NCI-H748 treated with DMSO at 0.1 percent for 48 hours (cell line): ENCODE measurements at places on chromosomes 5 and 9.

- no peak for DNase-seq
Measured at GRCh38 chr5:54794135-54794975, 191.0 kb downstream of the ESM1 start.

DNA sequence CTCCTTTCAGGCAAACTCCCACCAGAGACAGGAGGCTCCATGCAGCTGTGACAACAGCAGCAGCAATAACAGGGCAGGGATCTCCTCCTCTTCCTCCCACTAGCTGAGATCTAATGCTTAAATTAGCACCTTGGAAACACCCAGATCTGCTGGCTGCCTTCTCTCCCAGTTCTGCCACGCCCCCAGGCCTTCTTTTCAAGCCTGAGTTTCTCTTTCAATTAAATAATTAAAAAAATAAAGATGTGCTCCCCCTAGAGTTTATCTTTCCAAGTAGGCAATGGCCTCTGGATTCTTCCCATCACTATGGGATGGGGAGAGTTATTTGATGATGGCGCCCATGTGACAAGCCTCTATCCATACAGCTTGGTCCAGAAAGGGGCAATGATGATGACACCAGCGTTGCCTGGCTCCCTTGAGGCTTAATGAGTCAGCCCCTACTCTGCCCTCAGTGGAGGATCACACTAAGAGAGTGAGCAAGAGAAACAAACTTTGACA, 3.8 kb downstream of the FAM219A start:
- no peak for DNase-seq

- no peak for DNase-seq
Measured at GRCh38 chr9:136538599-136539426, 7.0 kb downstream of the NOTCH1 start.

DNA sequence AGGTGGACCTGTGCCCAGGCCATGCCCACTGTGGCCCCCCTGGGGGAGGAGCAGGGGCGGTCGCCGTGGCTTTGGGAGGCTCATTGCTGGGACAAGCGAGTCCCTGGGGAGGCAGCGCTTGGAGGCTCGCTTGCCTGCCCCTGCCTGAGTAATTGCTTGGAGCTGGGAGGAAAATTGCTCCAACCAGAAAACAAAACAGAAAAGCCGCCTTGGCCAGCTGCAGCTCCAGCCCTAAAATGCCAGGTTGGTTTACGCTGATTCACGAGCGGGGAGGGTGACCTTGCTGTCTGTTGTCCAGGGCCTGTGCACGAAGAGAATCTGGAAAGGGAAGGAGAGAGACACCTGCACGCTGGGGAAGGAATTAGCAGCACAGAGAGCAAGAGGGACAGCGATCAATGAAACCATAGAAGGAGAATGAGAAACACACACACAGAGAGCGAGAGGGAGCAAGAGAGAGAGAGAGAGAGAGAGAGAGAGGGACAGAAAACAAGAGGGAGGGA, 25.3 kb downstream of the NTNG2 start:
- DNase-seq = no peak

DNA sequence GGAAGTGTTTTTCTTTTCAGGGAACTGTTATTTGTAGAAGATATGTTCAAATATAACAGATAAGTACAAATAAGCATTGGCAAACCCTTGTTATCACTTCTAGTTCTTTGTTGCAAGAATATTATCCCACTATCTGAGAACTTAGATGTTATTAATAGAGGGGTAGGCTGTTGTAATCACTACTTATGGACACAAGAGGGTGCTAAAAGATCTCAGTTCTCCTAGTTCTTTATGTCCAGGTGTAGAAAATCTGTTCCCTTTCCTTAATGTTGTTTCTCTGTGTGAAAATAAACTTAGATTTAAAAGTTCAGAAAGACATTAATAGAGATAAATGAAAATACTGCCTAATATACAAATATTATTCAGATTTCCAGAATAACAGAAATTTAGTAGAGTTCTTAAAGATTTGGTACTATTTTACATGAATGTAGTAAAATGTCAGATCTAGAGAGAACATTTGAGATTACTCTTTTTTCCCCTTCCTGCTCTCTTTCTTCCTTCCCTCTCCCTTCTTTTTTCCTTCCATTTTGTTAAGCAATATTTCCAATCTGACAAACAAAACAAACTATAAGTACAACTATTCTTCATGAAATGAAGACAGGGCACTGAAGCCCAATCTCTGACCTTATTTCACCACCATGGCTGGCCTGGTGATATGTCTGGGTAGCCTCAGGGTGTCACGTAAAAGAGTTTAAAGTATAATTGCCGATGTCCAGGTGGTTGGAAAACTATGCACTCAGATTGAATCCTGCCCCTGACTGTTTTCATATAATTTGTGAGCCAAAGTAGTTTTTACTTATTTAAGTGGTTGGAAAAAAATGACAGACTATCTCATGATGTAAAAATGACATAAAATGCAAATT, 43.6 kb upstream of the C5orf46 start:
- DNase-seq = peak; percentile 70

GRCh38 chr5:67969631-67970030, 245.9 kb upstream of the PIK3R1 start:
- DNase-seq = no peak

GRCh38 chr5:124936626-124936933, 190.1 kb upstream of the ZNF608 start:
- no peak for DNase-seq

- DNase-seq = no peak
Measured at GRCh38 chr5:172666251-172666650, 25.2 kb downstream of the NEURL1B start.

DNA sequence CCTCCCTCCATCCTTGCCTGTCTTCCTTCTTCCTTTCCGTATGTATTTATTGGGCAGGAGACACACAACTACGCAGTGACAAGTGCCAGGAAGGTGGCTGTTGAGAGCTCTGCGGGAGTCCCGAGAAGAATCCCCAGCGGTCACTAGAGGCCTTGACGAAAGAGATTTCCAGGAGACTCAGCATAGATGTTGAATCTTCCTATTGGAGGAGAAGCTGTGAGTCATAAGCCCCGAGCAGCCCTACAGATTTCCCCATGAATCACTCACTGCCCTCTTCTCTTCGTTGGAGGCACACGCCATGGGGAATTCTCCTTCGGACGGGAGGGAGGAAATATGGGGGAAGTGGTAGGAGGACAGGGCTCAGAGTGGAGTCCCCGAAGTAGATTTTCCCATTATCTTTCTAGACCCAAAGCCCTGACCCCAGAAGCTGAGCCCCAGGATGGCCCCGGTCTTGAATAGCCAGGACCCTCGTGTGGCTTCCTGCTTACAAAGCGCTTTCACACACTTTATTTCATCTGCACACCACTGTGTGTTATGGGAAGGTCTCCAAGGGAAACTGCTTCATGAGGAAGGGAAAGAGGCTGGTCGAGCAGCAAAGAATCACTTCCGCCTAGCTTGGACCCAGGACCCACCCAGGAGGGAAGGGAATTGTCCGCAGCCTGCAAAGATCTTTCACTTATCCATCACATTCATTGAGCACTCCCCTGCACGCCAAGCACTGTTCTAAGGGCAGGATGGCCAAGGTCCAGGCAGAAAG, 12.7 kb downstream of the DUSP1 start:
- DNase-seq = no peak

- no peak for DNase-seq
Measured at GRCh38 chr5:127864511-127864910, 161.3 kb downstream of the CCDC192 start.

GRCh38 chr5:55226934-55227663, at the start of gene MCIDAS:
TSS of gene MCIDAS (minus strand) at chr5:55227315. CDS start at chr5:55227138, 177 bp downstream.
- peak; percentile 36 for DNase-seq

- no peak for DNase-seq
Measured at GRCh38 chr5:121285801-121286521, 565.7 kb upstream of the FTMT start.

DNA sequence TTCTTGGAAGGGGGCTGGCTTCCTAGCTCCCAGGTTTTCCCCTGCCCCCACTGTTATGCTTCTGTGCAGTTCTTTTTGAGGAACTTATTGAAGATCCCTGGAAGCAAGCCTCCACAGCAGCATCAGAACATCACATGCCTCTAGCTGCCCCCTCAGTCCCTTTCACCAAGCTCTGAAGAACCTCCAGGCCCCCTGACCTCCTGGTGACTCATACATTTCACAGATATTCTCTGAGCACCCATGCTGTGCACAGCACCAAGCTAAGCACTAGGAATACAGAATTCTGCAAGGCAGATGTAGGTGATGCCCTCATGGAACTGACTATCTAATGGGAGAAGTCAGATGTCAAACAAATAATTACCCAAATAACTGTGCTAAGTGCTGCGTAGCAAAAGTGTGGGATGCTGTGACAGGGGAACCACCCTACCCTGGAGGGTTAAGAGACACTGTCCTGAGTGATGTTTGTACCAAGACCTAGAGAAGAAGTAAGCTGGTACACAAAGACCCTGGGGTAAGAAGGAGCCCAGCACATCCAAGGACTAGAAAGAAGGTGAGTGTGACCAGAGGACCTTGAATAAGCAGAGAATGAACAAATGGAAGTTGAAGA, 213.7 kb upstream of the NR4A3 start:
- DNase-seq = no peak

GRCh38 chr5:140402258-140403074, 833 bp downstream of the ANKHD1 start:
- DNase-seq = peak; percentile 10

GRCh38 chr9:95225076-95225725, 92.3 kb downstream of the FANCC start:
- no peak for DNase-seq

DNA sequence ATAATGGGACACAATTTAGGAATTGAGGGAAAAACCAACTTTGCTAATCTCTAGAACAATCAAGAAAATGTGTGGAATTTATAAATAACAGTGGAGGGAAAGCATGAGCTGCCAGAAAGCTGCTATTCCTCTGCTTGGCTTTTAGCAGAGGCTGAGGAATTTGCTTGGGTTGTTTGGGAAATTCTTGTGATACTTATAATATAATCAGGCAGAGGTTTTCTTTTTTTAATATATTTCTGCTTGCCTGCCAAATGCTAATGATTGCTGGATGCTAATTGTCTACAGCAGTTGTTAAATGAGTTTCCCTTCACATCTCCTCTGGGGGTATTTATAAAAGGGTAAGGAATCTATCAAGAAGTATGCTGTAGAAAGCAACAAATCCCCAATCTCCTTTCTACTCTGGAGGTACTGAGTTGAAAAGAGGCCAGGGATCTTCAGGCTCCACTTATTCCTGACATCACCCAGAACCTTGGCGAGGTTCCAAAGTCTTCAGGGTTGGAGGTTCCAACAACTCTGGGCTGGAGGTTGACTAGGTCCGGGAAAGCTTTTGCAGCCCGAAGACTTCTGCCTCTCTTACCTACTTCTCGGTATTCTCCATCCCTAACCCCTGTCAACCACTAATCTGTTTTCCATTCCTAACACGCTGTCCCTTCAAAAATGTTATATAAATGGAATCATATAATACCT, 60.4 kb upstream of the TMED7 start:
- no peak for DNase-seq

DNA sequence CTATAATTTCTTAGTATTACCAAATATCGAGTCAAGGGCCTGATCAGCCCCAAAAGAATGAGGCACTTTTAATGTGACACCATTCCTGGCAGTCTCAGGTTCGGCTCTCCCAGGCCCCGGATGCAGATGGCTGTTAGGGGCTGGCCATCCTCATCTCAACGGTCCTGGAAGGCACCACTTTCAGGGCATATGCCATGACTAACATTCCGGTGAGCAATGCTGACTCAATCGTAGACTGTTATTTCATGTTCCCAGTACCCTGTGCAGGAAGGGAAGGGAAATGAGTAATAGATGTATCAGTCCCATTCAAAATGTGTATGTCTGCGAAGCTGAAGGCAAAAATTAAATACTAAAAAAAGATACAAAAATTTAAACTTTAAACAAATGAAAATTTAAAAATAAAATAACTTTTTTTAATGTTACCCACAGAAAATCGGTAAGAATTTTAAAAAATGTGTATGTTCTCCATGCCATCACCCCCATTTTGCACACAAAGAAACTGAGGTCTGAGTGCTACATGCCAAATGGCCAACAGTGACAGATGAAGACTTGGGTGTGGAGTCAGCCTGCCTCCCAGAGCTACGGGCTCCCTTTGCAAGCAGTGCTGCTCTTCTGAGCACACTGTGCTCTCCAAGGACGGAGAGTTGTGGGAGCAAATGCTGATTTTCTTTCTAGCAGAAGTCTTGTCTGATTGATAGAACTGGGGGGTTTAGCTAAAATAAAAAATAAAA, 79.0 kb downstream of the GLDC start:
- DNase-seq = no peak

GRCh38 chr5:143117821-143118220, 285.7 kb downstream of the NR3C1 start:
- no peak for DNase-seq

- DNase-seq = no peak
Measured at GRCh38 chr5:80588858-80589540, 18.9 kb upstream of the ANKRD34B start.

GRCh38 chr9:133552236-133552635, 17.7 kb downstream of the ADAMTSL2 start:
- no peak for DNase-seq

DNA sequence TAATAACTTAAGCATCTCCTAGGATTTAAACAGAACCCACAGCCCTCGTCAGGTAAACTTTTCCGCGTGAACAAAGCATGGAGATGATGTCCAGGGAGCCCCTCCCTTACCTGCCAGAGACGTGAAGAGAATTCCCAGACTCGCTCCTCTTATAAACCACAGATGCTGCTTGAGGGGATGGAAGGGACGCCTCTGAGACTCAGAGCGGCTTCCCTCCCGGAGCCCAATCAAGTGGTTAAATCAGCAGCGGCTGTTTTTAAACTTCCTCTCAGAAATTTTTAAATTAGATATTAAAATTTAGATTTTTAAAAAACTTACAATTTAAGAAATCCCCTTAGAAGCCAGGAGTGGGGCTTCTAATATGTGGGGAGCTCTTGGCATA, 71.8 kb downstream of the RAPGEF1 start:
- DNase-seq = no peak

DNA sequence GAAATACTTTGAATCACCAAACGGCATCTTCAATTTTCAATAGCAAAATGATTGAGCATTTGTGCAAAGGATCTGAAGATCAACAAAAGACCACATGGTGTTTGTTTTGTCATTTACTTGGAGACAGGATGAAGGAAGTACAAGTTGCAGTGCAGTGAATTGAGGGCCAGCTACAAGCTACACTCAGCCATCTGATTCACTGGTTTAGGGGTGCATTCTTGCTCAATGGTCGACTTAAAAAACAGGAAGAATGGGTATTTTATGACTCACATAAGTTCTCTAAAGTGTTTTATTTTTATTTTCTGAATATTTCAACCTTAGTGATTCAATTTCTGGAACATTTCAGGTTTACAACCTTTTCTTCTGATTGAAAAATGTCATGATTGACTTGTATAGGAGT, 412.1 kb upstream of the ADAMTSL1 start:
- DNase-seq = no peak

DNA sequence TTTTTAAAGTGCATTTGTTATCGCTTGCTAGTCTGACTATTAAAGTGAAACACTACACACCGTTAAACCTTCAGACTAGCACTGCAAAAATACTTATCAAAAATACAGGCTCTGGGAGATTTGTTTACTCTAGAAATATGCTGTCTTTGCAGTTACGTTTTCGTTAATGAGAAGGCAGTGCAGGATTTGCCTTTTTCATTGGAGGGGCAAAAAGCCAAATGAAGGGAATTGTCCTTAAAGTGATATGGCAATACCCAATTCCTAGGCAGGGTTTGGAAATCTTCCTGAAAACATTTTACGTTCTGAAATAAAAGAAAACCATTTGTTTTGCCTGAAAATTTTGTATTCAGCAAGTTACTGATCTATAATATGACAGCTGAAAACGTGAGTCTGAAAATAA, 1800.2 kb downstream of the MAT2B start:
- no peak for DNase-seq

GRCh38 chr5:59917121-59917520, 23.6 kb upstream of the PDE4D start:
- DNase-seq = no peak

- no peak for DNase-seq
Measured at GRCh38 chr9:92299116-92299515, 5.6 kb upstream of the IARS1 start.
